ENCODE measurements at places on chromosomes 13 and 19. TPM values are rescaled to one million over a fixed set of nuclear protein-coding genes. Genes with fewer than 3 reads are reported as not detected.
A peak's percentile ranks its signal among the peaks of the same experiment; 100 is the strongest.

The MUC16 gene
- 0.41 TPM for total RNA-seq

The PSG3 gene
- total RNA-seq, result not detected

The SYCN gene
- not detected for total RNA-seq

The FGF22 gene
- 0.52 TPM for total RNA-seq

The CRYL1 gene
- 28.5 TPM for total RNA-seq

The AMER2 gene
- total RNA-seq, result not detected

The KLK6 gene
- not detected for total RNA-seq

DNA sequence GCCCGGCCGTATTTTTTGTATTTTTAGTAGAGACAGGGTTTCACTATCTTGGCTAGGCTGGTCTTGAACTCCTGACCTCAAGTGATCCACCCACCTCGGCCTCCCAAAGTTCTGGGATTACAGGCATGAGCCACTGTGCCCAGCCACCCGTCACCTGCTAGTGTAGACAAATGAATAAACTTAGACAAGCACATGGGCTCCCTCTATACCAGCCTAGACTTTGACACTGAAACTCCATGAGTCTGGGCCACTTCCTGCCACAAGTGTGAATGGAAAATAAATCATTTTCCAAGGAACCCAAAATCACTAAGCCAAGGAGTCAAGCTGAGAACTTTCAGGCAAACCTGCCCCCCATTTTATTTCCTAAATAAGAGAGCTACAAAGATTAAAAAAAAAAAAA, 27.0 kb upstream of the TPT1 start:
- H3K4me3 ChIP-seq, result no peak overlapping the region
- H3K4me1 ChIP-seq, result peaks cover 11% of the 10 kb centered on the region
- H3K27me3 ChIP-seq, result no peaks in the 10 kb centered on the region

GRCh38 chr19:35767288-35768081, 7.9 kb upstream of the ARHGAP33 start:
- no peak overlapping the region for H3K27ac ChIP-seq
- H3K4me1 ChIP-seq, result no peaks in the 10 kb centered on the region
- peaks cover 26% of the 10 kb centered on the region for H3K36me3 ChIP-seq

- H3K4me3 ChIP-seq, result peak overlapping the region; percentile 99
- H3K4me1 ChIP-seq, result peaks cover 21% of the 10 kb centered on the region
- peak; percentile 86 for DNase-seq
- H3K27ac ChIP-seq, result peak overlapping the region; percentile 84
Observed at GRCh38 chr19:532561-533363, 1.2 kb downstream of the CDC34 start.

DNA sequence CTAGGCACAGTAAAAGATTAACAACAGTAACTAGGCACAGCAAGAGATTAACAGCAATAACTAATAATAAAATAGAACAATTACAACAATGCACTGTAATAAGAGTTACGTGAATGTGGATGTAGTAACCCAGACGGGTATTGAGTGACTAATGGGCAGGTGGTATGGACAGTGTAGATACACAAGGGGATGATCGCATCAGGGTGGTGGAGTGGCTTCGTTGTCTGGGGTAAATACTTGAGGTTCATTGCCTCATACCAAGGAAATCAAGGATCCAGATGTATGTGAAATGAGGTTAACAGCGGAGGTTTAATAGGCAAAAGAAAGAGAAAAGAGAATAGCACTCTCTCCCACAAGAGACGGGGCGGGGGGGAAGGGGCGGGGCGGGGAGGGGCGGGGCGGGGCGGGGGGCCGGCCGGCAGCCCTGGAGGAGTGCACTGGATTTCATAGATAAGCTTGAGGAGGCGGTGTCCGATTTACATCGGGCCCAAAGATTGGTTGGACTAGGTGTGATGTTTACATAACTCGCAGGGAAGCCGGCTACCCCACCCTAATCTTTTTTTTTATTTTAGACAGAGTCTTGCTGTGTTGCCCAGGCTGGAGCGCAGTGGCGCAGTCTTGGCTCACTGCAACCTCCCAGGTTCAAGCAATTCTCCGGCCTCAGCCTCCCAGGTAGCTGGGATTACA, 106.3 kb downstream of the KCTD15 start:
- DNase-seq, result no peak
- no peaks in the 10 kb centered on the region for H3K36me3 ChIP-seq
- no peak overlapping the region for H3K4me3 ChIP-seq
- H3K4me1 ChIP-seq, result peaks cover 12% of the 10 kb centered on the region
- no peak overlapping the region for H3K27ac ChIP-seq
- no peaks in the 10 kb centered on the region for H3K27me3 ChIP-seq

- H3K27me3 ChIP-seq, result no peaks in the 10 kb centered on the region
- H3K36me3 ChIP-seq, result no peaks in the 10 kb centered on the region
- peak overlapping the region; percentile 99 for H3K27ac ChIP-seq
Observed at GRCh38 chr19:10654610-10655456, 687 bp downstream of the ILF3 start.

- no peak for DNase-seq
- no peaks in the 10 kb centered on the region for H3K36me3 ChIP-seq
- H3K27me3 ChIP-seq, result no peaks in the 10 kb centered on the region
Observed at GRCh38 chr13:23718996-23719395, 148.8 kb downstream of the TNFRSF19 start.

- no peaks in the 10 kb centered on the region for H3K4me1 ChIP-seq
- DNase-seq, result no peak
- H3K27me3 ChIP-seq, result no peaks in the 10 kb centered on the region
- peaks cover 6% of the 10 kb centered on the region for H3K36me3 ChIP-seq
- no peak overlapping the region for H3K27ac ChIP-seq
Observed at GRCh38 chr19:30004403-30004802, 62.4 kb downstream of the URI1 start.

- H3K36me3 ChIP-seq, result peaks cover 9% of the 10 kb centered on the region
- no peak for DNase-seq
- no peak overlapping the region for H3K4me3 ChIP-seq
- no peak overlapping the region for H3K27ac ChIP-seq
- no peaks in the 10 kb centered on the region for H3K27me3 ChIP-seq
- peaks cover 28% of the 10 kb centered on the region for H3K4me1 ChIP-seq
Observed at GRCh38 chr13:36339600-36340155, 6.5 kb downstream of the SPART start.

DNA sequence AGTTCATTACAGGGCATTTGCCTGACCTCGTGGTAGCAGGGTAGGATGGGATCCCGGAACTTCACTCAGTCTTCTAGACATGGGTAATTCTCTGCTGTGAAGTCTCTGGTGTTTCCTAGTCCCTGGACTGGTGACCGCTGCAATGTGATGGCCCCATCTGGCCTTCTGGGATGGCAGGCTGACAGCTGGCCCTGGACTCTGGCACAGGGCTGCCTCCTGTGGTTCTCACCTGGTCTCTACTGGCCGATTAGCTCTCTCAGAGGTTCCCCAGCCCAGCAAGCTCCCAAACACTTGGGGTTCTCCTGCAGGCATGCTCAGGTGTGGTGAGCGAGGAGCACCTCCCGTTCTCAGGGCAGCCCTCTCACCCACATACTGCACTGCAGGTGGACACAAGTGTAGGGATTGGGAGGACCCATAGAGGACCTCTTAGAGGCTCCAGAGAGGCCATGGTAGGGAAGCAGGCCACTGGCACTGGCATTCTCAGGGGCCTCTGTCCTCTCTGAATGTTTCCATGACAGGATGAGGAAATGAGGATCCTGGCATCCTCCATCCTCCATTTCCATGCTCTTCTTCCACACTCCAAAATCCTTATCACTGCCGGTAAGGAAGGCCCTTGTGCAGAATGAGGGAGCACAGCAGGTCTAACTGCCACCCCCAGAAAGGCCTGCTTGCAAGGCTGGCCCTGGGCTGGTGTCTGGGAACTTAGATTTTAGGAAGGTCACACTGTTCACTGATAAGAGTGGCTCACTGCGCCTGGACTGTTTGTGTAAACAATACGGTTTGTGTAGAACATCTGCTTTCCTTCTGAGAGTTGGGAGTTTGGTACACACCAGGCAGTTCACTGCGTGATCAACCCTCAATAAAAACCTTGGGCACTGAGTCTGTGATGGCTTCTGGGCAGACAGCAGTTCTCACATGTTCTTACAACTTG, 31.5 kb upstream of the FARP1 start:
- H3K36me3 ChIP-seq, result no peaks in the 10 kb centered on the region
- H3K27me3 ChIP-seq, result no peaks in the 10 kb centered on the region
- H3K27ac ChIP-seq, result no peak overlapping the region
- DNase-seq, result no peak
- H3K4me3 ChIP-seq, result no peak overlapping the region

- H3K36me3 ChIP-seq, result no peaks in the 10 kb centered on the region
- H3K4me3 ChIP-seq, result no peak overlapping the region
- peaks cover 8% of the 10 kb centered on the region for H3K27me3 ChIP-seq
Observed at GRCh38 chr13:24925318-24926231, 161.6 kb downstream of the RNF17 start.

- peak within 1 kb of the TSS; percentile 72 for H3K27ac ChIP-seq
- peaks cover 13% of the 10 kb centered on the region for H3K4me1 ChIP-seq
- no peaks in the 10 kb centered on the region for H3K27me3 ChIP-seq
- H3K4me3 ChIP-seq, result peak within 1 kb of the TSS; percentile 65
Observed at GRCh38 chr19:43504426-43505185, at the start of gene PHLDB3. Gene PHLDB3 (minus strand): TSS chr19:43504746. CDS start chr19:43504118, 628 bp downstream.

GRCh38 chr13:33277037-33277740, 8.4 kb downstream of the STARD13 start:
- H3K36me3 ChIP-seq, result no peaks in the 10 kb centered on the region
- H3K27ac ChIP-seq, result no peak overlapping the region
- no peak for DNase-seq
- no peaks in the 10 kb centered on the region for H3K27me3 ChIP-seq
- no peak overlapping the region for H3K4me3 ChIP-seq

- H3K4me1 ChIP-seq, result peaks cover 11% of the 10 kb centered on the region
- no peaks in the 10 kb centered on the region for H3K27me3 ChIP-seq
- H3K36me3 ChIP-seq, result no peaks in the 10 kb centered on the region
- DNase-seq, result no peak
- peak overlapping the region; percentile 14 for H3K27ac ChIP-seq
Observed at GRCh38 chr13:74129500-74130191, 4.6 kb downstream of the KLF12 start.

GRCh38 chr13:38173403-38173802, 176.2 kb upstream of the UFM1 start:
- H3K4me1 ChIP-seq, result no peaks in the 10 kb centered on the region
- no peaks in the 10 kb centered on the region for H3K36me3 ChIP-seq
- no peak overlapping the region for H3K27ac ChIP-seq
- no peak overlapping the region for H3K4me3 ChIP-seq
- no peak for DNase-seq

GRCh38 chr19:4376671-4376990, 23.7 kb downstream of the SH3GL1 start:
- H3K4me3 ChIP-seq, result no peak overlapping the region
- H3K36me3 ChIP-seq, result no peaks in the 10 kb centered on the region
- no peak overlapping the region for H3K27ac ChIP-seq
- no peaks in the 10 kb centered on the region for H3K27me3 ChIP-seq
- H3K4me1 ChIP-seq, result peaks cover 87% of the 10 kb centered on the region

GRCh38 chr13:79847882-79848592, 367.1 kb downstream of the NDFIP2 start:
- H3K36me3 ChIP-seq, result no peaks in the 10 kb centered on the region
- H3K27me3 ChIP-seq, result no peaks in the 10 kb centered on the region
- no peaks in the 10 kb centered on the region for H3K4me1 ChIP-seq
- no peak overlapping the region for H3K4me3 ChIP-seq
- no peak overlapping the region for H3K27ac ChIP-seq

DNA sequence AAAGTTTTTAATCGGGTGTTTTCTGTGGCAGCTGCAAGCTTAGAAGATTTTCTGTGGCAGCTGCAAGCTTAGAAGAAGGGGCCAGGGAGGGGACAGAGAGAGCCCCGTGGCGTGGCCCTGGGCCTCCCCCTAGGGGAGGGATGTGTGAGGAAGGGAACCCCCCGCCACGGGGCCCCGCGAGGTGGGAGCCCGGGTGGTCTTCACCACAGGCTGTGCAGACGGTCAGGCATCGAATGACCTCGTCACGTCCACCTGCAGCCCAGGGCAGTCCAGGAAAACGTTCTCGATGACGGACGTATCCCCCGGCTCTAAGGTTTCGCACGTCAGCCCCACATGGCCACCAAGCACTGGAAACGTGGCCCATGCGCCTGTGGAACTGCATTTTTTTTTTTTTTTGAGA, 8.6 kb downstream of the POLR2E start:
- no peaks in the 10 kb centered on the region for H3K27me3 ChIP-seq
- H3K4me3 ChIP-seq, result no peak overlapping the region
- peaks cover 82% of the 10 kb centered on the region for H3K36me3 ChIP-seq

- no peak for DNase-seq
- no peaks in the 10 kb centered on the region for H3K27me3 ChIP-seq
- no peaks in the 10 kb centered on the region for H3K36me3 ChIP-seq
- H3K27ac ChIP-seq, result no peak overlapping the region
- no peak overlapping the region for H3K4me3 ChIP-seq
Observed at GRCh38 chr13:36571444-36571843, 102.4 kb upstream of the SERTM1 start.

DNA sequence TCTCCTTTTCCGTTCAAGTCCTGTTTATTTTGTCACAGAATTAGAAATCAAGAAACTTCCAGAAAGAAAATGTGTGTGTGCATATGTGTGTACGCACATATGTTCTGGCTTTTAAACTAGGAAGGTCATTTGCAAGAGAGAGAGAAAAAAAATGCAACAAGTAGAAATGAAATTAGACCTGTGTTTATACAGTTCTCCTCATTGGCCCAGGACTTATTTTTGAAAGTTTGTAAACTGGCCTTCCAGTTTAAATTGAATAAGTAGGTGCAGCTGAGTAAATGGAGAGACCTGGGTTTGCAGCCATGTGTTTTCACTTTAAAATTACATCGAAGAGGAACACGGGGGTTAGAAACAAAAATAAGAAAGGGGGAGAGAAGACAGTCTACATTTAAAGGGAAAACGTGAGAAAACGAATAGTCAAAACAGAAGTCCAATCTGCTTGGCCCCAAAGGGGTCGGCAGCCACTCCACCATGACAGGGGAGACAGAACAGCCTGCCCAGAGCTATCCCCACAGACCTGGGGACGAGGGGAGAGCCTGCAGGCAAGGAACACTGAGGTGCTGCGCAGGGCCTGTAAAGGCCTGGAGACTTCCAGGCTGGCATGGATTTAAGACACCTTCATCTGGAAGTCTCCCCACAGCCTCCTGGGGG, 216.8 kb upstream of the MAB21L1 start:
- H3K27ac ChIP-seq, result no peak overlapping the region
- no peak for DNase-seq
- no peak overlapping the region for H3K4me3 ChIP-seq
- H3K36me3 ChIP-seq, result no peaks in the 10 kb centered on the region

- H3K4me1 ChIP-seq, result peaks cover 61% of the 10 kb centered on the region
- H3K27me3 ChIP-seq, result no peaks in the 10 kb centered on the region
- DNase-seq, result no peak
- peak overlapping the region; percentile 54 for H3K4me3 ChIP-seq
- no peaks in the 10 kb centered on the region for H3K36me3 ChIP-seq
Observed at GRCh38 chr13:24271231-24271600, 38.2 kb upstream of the C1QTNF9 start.
